ENCODE measurements at places on chromosomes 2 and 18. TPM values are rescaled to one million over a fixed set of nuclear protein-coding genes. Genes with fewer than 3 reads are reported as not detected.

Gene TFCP2L1
- 0.05 TPM for total RNA-seq

Gene MOGAT1
- total RNA-seq, result not detected

Gene ARMC9
- 42.7 TPM for total RNA-seq

Gene TBR1
- not detected for total RNA-seq

Gene ATOH8
- 1.9 TPM for total RNA-seq

Gene MAPK4
- not detected for total RNA-seq

Gene CFAP53
- 0.46 TPM for total RNA-seq

Gene SDC1
- total RNA-seq, result 74.3 TPM

Gene SCTR
- total RNA-seq, result not detected

Gene ANTXR1
- 71.7 TPM for total RNA-seq

Gene CABYR
- total RNA-seq, result 7.8 TPM

Gene DYNAP
- not detected for total RNA-seq

Gene NMUR1
- not detected for total RNA-seq

Gene CDK5R2
- total RNA-seq, result 1.1 TPM

Gene NEU2
- not detected for total RNA-seq

Gene TDRD15
- total RNA-seq, result not detected

Gene CDH7
- total RNA-seq, result 0.43 TPM

Gene ZDBF2
- total RNA-seq, result 43.6 TPM

Gene C1D
- total RNA-seq, result 21.8 TPM

Gene STPG4
- total RNA-seq, result 0.64 TPM

Measured in astrocyte (in vitro differentiated cells and primary cell).